ENCODE measurements at places on chromosomes 12 and 14.

- DNase-seq = no peak
These were observed 60.7 kb downstream of the POLR3B start for GRCh38 chr12:106417926-106418910.

DNA sequence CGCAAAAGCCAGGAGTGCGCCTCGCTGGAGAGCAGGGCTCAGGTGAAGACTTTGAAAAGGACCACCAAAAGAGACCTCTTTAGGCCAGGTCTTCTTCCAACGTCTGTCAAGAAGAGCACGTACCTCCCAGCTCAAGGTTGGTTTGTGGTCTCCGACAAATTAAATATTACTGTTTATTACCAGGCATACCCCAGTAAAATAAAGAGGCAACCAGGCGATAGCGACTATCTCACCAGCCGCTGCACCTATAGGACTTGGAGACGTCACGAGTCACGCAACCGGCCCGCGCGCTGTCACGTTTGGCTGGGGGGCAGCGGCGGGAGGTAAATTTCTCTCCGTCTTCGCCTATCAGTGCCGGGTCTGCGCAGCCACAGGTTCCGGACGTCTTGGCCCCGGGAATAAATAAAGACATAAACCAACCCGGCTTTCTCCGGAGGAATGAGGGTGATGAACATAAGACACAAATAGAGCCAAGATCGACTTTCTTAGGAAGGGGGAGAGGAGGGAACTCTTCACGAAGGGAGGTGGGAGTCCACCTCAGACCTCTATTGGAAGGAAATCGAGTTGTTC is 2.0 kb upstream of the TBX5 start:
- DNase-seq = no peak

- no peak for DNase-seq
These were observed 24.4 kb downstream of the JAG2 start for GRCh38 chr14:105144026-105144665.

DNA sequence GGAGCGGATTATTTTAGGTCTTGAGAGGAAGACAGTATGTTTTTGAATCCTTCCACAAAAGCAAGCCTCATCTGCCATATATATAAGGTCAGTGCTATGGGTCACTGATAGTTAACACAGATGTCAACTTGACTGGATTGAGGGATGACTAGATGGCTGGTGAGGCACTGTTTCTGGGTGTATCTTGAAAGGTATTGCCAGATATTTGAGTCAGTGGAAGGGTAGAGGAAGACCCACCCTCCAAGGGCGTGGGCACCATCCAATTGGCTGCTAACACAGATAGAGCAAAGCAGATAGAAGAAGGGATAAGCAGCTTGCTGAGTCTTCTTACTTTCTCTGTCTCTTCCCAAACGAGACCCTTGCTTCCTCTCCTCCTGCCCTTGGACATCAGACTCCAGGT is 185.0 kb upstream of the BTG1 start:
- no peak for DNase-seq

- DNase-seq = no peak
These were observed 42.1 kb downstream of the SERPINA3 start for GRCh38 chr14:94654071-94654861.

GRCh38 chr12:110266980-110267620 is 13.9 kb upstream of the ATP2A2 start:
- no peak for DNase-seq

DNA sequence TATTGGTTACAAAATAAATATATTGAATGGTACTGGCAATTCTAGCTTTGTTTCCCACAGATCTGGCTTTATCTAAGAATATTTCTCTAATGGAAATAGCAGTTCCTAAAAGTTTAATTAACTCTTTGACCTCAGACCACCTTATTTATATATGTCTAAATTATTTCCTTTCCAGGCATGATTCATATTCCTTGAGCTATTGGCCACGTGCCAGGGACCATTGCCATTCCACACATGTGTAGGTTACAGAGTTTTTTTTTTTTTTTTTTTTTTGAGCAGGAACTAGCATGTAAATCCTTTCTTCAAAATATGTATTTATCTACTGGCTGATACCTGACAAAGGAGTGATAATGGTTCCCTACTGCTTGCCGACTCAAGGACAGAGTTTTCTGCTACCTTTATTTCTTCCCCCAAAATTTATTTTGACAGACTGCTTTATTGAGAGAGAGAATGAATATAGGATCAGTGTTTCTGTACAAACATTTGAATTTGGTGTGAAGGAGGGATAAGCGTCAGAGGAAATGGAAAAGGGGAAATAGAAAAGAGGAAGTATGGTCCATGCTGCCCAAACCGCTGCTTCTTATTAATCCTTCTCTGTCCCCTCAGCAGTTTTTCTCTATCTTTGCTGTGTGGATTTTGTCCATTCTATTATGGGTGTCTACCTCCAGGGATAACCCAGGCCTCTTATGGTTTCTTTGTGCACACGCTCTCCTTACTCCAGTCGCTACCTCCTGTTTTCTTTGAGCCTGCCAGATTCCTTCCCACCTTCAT is 36.4 kb downstream of the PDE3A start:
- no peak for DNase-seq

DNA sequence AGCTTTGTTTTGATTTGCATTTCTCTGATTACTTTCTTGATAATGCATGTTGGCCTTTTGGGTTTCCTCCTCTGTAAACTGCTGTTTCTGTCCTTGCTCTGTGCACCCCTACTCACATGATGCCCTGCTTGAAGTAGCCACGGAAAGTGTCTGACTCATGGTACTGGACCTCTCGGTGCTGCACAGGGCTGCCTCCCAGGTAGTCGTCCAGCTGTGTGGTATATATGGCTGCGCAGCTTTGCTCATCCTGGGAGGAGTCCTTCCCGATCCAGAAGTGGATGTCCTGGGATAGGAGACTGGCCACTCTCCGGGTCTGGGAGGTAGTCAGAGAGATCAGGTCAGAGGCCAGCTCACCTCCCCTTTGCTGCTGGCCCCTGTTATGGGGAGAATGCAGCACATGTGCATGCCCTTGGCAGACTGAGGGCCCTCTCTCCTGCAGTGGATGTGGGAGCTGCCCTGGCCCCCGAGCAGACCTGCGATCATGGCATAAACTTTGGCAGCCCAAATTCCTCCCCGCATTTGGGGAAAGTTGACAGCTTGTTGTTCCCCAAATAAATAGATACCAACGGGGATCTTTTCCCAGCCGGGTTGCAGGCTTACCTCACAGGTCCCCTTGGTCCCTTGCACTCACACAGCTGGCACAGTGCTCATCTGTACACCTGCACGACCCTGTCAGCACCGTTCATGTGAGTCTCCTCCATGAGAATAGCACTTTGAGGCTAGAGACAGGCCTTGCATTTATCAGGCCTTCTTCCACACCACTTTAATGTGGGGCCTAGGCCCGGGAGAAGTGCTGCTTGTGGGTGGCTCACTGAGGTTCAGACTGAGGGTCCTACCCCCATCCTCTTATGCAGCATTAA is 5.2 kb downstream of the AVIL start:
- DNase-seq = no peak

GRCh38 chr12:121214166-121214777 is 4.3 kb downstream of the P2RX4 start:
- no peak for DNase-seq

- DNase-seq = no peak
These were observed 73.8 kb downstream of the ACADS start for GRCh38 chr12:120799243-120800045.

DNA sequence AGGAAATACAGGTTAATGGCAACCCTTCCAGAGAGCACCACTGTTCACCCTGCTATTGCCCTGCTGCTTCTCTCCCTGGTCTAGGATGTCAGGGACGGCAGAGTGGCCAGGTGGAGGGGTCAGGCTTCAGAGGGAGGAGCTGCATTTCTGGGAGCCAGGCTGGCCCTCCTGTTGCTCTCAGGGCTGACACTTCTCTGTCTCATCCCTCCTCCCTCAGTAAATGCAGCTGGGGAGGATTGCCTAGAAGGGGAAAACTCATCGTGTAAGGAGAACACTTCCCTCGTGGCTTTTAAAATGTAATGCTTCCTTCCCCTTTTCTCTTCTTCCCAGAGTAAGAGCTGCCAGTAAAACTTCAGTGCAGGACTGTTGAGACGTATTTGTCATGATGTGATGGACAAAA is 20.8 kb downstream of the SUSD6 start:
- no peak for DNase-seq

DNA sequence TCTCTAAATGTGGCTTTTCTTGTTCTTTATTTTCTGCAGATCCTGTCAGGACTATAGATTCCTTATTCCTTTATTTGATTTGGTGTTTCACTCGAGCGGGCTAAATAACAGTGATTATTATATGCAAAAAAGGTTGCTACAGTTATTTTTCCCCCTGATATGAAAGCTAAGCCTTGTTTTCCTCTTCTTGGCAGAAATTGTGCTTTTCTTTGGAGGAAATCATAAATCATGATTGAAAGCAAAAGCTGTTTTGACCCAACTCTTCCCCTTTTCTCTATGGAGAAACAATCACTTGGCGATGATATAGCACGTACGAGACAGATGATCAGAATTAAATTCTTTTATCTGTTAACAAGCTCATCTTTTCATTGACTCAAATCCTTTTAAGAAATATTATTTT is 31.4 kb downstream of the PPFIBP1 start:
- DNase-seq = no peak

DNA sequence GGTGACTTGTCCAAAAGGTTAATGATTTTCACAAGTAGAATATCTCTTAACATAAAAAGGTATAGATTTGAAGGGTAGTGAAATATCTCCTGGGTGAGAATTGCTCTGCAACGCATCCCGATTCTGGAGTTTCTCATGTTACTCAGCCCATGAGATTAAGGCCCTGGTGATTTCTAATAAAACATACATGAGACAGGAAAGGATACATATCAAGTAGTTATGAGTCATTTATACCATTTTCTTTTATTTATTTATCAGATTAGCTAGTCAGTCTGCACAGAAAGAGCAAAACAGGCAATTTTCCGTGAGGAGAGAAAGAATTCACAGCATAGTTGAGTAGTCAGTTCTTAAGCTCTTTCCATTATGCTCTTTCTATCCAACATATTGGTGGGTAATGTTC is 535.6 kb upstream of the ATP2B1 start:
- DNase-seq = no peak

- peak; percentile 29 for DNase-seq
These were observed 70.2 kb upstream of the TCL1A start for GRCh38 chr14:95784137-95784536.

DNA sequence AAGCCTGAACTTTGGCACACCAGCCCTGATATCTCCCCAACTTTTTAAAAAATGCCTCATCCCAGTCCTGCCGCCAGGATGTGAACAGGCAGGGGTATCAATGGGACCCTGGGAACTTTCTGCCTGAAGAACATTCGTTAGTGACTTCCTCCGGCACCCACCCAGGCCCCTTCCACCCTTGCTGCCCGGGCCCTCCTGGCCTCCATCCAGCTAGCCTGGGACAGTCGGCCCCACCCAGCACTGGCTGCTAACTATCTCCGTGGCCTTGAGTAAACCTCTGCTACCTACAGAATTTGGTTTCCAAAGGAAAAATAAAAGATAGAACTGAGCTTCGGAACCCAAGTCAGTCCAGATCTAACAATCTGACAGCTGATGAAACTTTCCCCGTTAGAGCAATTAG is 14.3 kb downstream of the SCARB1 start:
- no peak for DNase-seq

DNA sequence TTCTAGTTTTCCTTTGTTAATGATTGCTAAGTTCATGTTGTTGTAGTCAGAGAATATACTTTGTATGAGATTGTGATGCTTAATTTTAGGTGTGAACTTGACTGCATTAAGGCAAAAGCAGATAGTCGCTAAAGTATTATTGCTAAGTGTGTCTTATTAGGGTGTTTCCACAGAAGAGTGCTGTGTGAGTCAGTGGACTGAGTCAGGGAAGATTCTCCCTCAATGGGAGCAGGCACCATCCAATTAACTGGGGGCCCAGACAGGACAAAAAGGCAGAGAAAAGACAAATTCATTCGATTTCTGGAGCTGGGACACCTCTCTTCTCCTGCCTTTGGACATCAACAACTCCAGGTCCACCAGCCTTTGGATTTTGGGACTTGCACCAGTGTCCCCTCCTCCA is 48.5 kb downstream of the BAZ1A start:
- DNase-seq = no peak

DNA sequence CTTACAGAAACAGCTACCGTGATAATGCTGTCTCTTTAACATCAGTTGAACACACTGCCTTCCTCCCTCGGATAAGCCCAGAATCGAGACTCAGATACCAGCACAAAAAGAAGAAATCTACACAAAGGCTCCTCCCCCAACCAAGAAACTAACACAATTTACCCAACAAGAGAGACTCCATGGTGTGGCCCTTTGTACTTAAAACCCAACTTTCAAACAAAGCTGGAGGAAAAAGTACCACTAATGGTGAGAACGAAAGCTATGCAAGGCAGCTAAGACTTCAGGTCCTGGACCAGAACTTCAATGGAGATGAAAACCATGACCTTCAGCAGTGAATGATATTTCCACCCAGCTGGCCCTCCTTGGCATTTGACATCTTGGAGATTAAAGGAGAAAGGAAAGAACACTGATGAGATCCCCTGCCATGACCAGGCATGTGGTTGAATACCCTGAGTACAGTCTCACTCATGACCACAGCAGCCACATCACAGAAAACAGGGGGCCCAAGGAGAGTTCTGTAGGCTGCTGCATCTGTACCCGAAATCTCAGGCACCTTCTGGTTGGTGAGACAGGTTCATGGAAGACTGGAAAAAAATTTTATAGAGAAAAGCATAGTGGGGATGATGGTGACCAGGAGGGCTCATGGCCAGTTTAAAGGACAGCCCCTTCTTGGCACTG is 36.7 kb downstream of the RBM19 start:
- DNase-seq = no peak

GRCh38 chr14:65169351-65169750 is 67.0 kb upstream of the MAX start:
- DNase-seq = no peak

- DNase-seq = peak; percentile 62
These were observed 127.7 kb upstream of the MAX start for GRCh38 chr14:65229748-65230728.

GRCh38 chr12:119229837-119230236 is 51.1 kb downstream of the HSPB8 start:
- no peak for DNase-seq
